ENCODE measurements at places on chromosomes 3 and 15. TPM values are rescaled to one million over a fixed set of nuclear protein-coding genes. Genes with fewer than 3 reads are reported as not detected.

GRCh38 chr3:20096135-20096685 is 56.0 kb downstream of the KAT2B start:
- no peak for DNase-seq
- peaks cover 71% of the 10 kb centered on the region for H3K36me3 ChIP-seq
- H3K27ac ChIP-seq = no peak overlapping the region
- no peaks in the 10 kb centered on the region for H3K27me3 ChIP-seq
- no peak overlapping the region for H3K4me3 ChIP-seq

DNA sequence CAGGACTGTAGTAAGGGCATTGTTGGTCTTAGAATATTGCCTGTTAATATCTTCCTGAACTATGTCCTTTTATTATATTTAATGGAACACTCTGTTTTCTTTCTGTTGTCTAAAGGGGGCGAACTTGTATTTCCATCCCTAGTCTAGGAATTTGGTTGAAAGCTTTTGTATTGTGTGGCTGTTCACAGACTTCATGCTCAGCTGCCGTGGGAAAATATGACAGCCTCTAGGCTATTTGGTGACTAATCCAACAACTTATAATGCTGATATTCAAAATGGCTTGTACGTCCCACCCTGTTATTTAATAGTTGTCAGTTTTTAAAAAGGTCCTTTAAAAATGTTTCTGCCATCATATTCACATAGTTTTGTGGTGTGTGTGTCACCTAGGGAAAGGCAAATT is 202.6 kb downstream of the KLHL25 start:
- peaks cover 10% of the 10 kb centered on the region for H3K4me1 ChIP-seq
- H3K27me3 ChIP-seq = no peaks in the 10 kb centered on the region
- H3K36me3 ChIP-seq = peaks cover 64% of the 10 kb centered on the region
- no peak overlapping the region for H3K27ac ChIP-seq

Gene CEMIP
- 0.51 TPM for total RNA-seq

Gene CHRFAM7A
- 0.95 TPM for total RNA-seq

DNA sequence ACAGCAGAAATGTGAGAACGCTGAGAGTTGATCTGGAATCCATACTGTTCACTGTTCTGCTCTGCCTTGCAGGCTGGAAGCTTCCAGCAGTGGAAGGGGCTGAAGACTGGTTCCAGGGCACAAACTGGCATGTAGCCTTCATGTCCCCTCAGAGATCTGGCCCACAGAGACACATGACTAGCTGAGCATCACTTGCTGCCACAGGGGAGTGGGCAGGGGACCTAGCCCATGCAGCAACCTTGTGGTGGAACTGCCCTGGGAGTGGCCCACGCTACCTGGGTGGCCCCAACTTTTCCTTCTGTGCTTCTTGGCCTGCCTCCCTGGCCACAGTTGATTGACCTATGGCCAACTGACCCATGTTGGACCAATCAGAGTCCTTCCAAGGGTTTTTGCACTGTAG is 98.1 kb downstream of the TPRA1 start:
- H3K36me3 ChIP-seq = no peaks in the 10 kb centered on the region
- H3K27me3 ChIP-seq = peaks cover 9% of the 10 kb centered on the region
- DNase-seq = no peak
- no peak overlapping the region for H3K27ac ChIP-seq
- no peak overlapping the region for H3K4me3 ChIP-seq

DNA sequence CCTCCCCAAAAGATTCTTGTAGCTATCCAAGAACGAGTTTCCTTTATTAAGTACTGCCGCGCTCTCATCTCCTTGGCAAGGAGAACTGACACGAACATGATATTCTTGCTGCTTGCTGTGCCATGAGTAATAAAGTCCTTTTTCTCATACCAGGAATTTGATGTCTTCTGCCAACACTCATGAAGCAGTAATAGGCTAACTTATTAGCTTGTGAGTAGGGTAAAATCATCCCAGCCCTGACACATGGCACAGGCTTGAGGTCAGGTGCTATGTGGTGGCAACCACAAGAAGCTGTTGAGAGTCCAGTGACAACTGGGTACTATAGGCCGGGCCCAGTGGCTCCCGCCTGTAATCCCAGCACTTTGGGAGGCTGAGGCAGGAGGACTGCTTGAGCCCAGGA is 22.7 kb upstream of the UBXN7 start:
- no peaks in the 10 kb centered on the region for H3K27me3 ChIP-seq
- no peak overlapping the region for H3K27ac ChIP-seq

Gene FEZF2
- total RNA-seq = not detected

DNA sequence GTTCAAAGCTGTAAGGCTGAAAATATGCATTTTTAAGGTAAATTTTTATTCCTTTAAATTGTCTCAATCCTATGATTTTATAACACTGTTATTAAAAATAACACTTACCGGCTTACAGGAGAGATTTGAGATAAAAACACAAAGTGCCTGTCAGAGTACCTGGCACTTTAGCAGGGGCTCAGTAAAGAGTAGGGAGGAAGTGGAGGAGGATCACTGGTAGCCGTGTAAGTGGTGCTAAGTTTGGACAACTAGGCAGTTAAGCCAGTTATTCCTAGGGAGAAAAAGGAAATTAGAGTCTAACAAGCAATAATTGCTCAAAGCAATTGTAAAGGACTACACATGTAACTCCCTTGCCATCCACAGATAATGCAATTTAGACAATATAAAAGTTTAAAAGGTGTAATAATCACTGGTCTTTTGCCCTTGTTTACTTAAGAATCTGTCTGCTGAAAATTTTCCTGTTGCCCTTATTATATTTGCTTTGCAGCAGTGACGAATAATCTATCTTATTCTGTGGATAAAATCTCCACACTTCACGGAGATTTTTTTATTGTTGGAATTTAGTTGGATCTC is 204.8 kb downstream of the CDIN1 start:
- no peaks in the 10 kb centered on the region for H3K27me3 ChIP-seq
- H3K36me3 ChIP-seq = peaks cover 1% of the 10 kb centered on the region
- no peaks in the 10 kb centered on the region for H3K4me1 ChIP-seq

Gene TIPIN
- total RNA-seq = 10.8 TPM

Gene KLF15
- 0.39 TPM for total RNA-seq

Gene LYZL4
- total RNA-seq = not detected
